Activated CD4-positive, alpha-beta T cell treated with anti-CD3 and anti-CD28 coated beads, Interleukin-2, amount 10 ng/mL, durations not matched to agents 24 days and 14 days (primary cell): ENCODE measurements at places on chromosomes 12 and 14. TPM values are rescaled to one million over a fixed set of nuclear protein-coding genes. Genes with fewer than 3 reads are reported as not detected.

DNA sequence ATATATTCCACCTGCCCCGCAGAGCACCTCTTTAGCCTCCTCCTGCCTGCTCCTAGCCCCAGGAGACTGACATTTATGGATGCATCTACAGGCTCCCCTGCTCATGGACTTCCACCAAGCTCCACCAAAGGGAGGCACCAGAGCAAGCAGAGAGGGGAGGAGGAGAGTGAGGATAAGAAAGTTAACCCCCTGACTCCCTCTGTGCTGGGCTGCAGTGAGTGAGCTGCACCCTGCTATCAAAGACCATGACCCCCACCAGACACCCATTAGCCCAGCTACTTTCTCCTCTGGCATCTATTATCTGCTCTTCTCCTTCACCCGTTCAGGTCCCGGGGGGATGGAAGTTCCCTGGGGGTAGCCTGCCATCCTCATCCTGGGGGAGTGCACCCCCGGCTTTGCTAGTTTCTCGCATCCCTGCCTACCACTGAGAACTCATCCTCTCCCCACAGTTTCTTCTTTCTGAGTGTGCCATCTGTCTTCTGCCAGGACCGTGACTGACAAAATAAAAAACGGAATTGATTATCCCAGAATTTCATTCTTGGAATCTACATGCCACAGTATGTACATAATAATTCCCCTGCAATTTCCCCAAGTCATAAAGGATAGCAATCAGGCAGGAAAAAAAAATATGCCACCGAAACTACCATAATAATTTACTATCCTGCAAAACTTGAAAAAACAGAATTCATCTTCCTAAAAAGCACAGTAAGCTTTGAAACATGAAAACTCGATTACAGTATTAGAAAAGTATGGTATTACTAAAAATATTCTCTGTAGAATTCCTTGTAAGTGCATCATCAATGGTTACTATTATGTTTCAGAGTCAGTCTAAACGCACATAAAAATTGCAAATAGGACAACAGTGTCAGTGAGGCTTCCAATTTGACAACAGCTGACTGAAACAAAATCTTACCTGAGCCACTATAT, 45.2 kb downstream of the FOXN3 start:
- peaks cover 31% of the 10 kb centered on the region for H3K4me1 ChIP-seq
- no peaks in the 10 kb centered on the region for H3K27me3 ChIP-seq
- H3K27ac ChIP-seq, result peak overlapping the region; percentile 47
- H3K4me3 ChIP-seq, result no peak overlapping the region

- H3K4me3 ChIP-seq, result no peak overlapping the region
- no peak overlapping the region for H3K27ac ChIP-seq
- H3K27me3 ChIP-seq, result peaks cover 15% of the 10 kb centered on the region
- DNase-seq, result no peak
These were observed 84.9 kb upstream of the OTX2 start for GRCh38 chr14:56895154-56895553.

GYS2 gene
- 0.17 TPM in 1 of 2 replicates, not detected in the other for total RNA-seq

GRCh38 chr14:60951776-60952435, 29.0 kb downstream of the TRMT5 start:
- no peak for DNase-seq
- H3K27ac ChIP-seq, result no peak overlapping the region
- H3K36me3 ChIP-seq, result peaks cover 16% of the 10 kb centered on the region
- no peak overlapping the region for H3K4me3 ChIP-seq
- peaks cover 6% of the 10 kb centered on the region for H3K4me1 ChIP-seq

CACNB3 gene
- total RNA-seq, result 9.9 and 11.2 TPM in 2 replicates

RNU4-1 gene
- total RNA-seq, result 2,196 and 2,563 TPM in 2 replicates

E2F7 gene
- total RNA-seq, result 16.8 and 20.0 TPM in 2 replicates

CD27 gene
- total RNA-seq, result 74.0 and 77.7 TPM in 2 replicates

LIMA1 gene
- 94.6 and 98.2 TPM in 2 replicates for total RNA-seq

DNA sequence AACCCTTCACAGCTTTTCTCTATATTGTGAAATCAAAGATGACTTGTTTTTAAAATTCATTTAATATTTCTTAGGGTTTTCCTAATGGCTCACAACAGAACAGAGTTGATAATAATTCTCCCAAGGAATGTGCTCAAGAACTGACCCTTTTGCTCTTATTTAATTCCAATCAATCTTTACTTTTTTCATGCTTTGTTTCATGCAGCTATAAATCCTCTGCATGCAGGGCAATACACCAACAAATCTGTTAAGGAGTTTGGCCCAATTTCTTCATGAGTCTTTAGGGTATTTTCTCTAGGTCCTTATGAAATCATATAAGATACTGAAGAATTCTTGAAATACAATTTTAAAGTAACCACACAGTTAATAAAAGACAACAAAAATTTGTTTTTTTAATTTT, 264.2 kb downstream of the SLC6A15 start:
- no peak overlapping the region for H3K27ac ChIP-seq
- no peaks in the 10 kb centered on the region for H3K36me3 ChIP-seq
- no peaks in the 10 kb centered on the region for H3K4me1 ChIP-seq
- no peaks in the 10 kb centered on the region for H3K27me3 ChIP-seq

DNA sequence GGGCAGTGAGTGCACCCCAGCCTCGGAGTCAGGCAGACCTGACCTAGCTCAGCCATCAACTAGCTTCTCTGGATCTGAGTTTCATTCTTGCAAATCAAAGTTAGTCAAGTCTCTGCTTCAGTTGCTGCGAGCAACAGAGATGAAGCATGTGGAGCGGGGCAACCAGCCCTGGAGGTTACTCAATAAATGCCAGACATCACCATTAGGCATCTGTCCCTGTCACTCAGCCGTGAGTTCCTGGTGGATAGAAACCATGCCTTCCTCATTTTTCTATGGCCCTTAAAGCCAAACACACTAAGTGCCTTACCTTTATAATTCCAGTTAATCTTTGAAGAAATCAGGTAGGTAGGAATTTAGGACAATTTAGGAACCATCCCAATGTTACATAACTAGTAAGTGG, 19.3 kb downstream of the RFX4 start:
- no peak overlapping the region for H3K27ac ChIP-seq
- H3K4me1 ChIP-seq, result no peaks in the 10 kb centered on the region
- H3K36me3 ChIP-seq, result no peaks in the 10 kb centered on the region
- no peak for DNase-seq
- peaks cover 6% of the 10 kb centered on the region for H3K27me3 ChIP-seq
- H3K4me3 ChIP-seq, result no peak overlapping the region
